ENCODE measurements at places on chromosomes 7 and 10.

- DNase-seq, result no peak
Measured at GRCh38 chr10:83182076-83182475, 957.2 kb upstream of the GHITM start.

GRCh38 chr10:34280599-34281374 is 534.3 kb downstream of the PARD3 start:
- DNase-seq, result no peak

GRCh38 chr10:29329420-29329819 is 40.5 kb downstream of the LYZL1 start:
- no peak for DNase-seq

DNA sequence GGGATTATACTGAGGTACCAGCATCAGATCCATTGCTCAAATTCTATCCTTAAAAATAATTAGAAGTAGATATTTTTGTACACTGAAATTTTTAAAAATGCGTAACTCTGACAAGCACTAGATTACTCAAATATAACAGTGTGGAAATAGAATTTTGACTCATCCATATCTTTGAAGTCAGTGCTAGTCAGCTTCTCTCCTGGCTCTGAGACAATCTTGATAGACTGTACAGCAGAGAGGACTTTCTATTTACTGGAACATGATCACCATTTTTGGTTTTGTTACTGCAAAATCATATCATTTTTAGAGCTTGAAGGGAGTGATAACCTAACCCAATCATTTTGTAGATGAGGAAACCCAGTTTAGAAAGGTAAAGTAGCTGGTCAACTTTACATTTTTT is 195.0 kb downstream of the MTERF1 start:
- DNase-seq, result no peak

DNA sequence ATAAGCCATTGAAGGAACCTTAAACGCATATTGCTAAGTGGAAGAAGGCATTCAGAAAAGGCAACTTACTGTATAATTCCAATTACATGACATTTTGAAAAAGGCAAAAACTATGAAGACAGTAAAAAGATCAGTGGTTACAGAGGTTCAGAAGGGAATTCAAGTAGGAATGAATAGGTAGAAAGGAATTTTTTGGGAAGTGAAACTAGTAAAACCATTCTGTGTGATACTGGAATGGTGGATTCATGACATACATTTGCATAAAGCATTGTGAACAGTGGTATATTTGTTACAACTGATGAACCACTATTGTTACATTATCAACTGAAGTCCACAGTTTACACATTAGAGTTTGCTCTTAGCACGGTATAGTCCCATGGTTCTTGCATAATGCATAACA is 114.2 kb upstream of the GPR22 start:
- DNase-seq, result no peak

Measured in SHP77 (cell line).